Kidney epithelial cell (primary cell): ENCODE measurements at places on chromosomes 1 and 21. TPM values are rescaled to one million over a fixed set of nuclear protein-coding genes. Genes with fewer than 3 reads are reported as not detected.

GRCh38 chr1:171245458-171246064 is 2.7 kb upstream of the FMO1 start:
- no peak for DNase-seq

GRCh38 chr1:210129759-210130158 is 102.8 kb upstream of the SERTAD4 start:
- DNase-seq, result no peak

GRCh38 chr1:103529746-103530145 is 4.2 kb downstream of the RNPC3 start:
- DNase-seq, result no peak

The ERRFI1 gene
- total RNA-seq, result 61.5 and 66.4 TPM in 2 replicates

- DNase-seq, result no peak
Measured at GRCh38 chr1:156696755-156697154, 8.6 kb downstream of the CRABP2 start.
